Cardiac muscle cell (in vitro differentiated cells and primary cell): ENCODE measurements at places on chromosomes 6 and 20.
A peak's percentile ranks its signal among the peaks of the same experiment; 100 is the strongest.

- DNase-seq = no peak
Observed at GRCh38 chr6:137901454-137901853, 34.4 kb downstream of the TNFAIP3 start.

- no peak for DNase-seq
Observed at GRCh38 chr20:42708266-42708665, 481.4 kb downstream of the PTPRT start.

DNA sequence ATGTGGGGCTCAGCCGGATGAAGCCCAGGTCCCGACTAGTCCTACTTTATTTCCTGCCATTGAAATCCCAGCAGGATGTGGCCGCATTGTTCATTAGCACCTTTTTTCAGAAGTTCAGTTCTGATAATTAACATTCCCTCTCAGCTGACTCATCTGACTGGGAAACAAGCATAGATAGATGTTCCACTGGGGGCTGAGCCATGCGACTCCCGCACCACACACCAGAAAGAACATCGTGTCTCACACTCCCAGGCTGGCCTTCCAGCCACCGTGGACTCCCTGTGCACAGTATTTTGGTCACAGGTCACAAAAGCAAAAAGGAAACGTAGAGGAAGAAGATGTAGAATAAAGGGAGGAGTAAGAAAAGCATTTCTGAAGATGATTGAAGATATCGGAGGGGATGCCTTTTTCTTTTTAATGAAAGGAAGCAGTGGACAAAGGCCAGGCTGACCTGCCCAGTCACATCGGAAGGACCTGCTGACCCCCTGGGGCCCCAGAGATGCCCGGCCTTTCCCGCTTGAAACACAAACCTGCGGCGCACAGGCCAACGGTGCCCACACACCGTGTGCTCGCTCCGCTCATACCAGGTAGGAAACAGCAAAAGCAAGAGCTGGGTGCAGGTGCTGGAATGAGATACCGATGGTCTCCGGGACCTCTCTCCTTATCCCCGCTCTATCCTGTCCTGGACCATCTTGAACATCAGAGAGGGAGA, 11.8 kb downstream of the RPS6KA2 start:
- no peak for DNase-seq

- no peak for DNase-seq
Observed at GRCh38 chr6:11589261-11589660, 51.7 kb downstream of the TMEM170B start.

GRCh38 chr6:4567141-4567540, 209.1 kb upstream of the CDYL start:
- DNase-seq = peak; percentile 19

DNA sequence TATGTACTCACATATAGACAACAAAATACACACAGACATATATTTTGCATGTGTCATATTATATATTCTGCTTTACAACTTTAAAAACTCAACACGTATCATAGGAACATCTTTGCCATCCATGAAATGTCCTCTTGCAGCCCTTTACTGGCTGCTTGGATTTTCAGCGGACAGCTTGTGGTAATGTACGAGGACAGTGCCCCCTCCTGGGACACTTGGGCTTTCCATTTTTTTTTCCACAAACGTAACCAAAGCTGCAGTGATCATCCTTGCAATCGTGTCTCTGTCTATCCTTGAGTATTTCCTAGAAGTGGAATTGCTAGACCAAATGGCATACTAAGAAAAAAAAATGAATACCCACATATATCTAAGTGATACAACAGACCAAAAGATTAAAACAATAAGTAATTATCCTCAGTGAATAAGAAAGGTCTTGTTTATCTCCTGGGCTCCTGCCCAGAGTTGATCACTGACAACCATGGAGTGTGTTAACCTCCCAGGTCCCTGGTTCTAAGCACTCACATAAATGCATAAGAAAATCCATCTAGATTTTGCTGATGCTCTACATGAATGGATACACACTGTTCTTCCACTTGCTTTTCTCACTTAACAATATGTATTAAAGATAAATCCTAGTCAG, 18.1 kb downstream of the BPI start:
- DNase-seq = peak; percentile 70

DNA sequence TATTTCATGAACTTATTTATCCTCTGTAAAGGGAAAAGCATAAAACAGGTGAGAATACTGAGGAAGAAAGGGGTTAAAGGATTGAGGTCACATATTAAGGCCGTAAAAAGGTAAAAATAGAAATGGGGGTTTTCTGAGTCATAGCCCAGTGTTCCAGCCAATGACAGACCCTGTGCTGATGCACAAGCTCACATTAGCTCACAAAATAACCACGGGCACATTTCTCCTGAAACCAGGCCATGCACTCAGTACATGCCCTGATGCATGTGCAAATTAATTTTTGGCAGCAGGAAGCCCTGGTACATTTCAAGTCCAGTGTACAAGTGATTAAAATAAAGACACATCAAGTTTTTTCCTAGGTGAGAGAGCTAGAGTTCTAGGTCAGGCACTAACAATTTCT, 194.4 kb downstream of the TMEM200A start:
- no peak for DNase-seq

DNA sequence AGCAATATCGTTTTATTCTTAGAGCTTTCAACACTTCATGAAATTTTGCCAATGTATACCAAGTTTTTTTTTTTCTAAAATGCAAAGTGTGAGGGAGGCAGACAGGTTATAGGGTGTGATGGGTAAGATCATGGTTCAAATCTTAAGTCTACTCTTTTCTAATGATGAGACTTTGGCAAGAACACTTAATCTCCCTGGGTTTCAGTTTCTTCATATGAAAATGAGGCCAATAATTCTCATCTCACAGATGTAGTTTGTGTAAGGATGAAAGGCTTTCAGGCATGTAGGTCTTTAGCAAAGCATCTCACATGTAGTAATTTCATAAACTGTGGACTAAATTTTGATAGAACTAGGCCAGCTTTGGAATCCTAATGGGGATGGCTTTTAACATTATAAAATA, 457.1 kb downstream of the QKI start:
- DNase-seq = no peak

DNA sequence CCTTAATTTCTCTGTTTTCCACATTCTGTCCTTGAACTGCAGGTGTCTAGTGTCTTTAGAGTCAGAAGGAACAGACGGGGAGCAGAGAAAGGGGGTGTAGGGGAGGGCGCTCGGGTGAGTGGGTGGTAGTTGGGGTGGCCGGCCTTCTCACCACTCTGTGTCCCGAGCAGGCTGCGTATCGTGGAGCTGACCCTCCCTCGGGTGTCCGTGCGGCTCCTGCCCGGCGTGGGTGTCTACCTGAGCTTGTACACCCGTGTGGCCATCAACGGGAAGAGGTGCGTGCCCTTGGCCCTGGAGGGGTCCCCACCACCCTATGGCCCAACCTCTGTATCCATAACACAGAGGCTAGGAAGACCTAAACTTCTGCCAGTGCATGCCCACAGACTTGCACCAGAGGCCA, 5.3 kb downstream of the BPIFB4 start:
- no peak for DNase-seq

GRCh38 chr20:61222699-61223098, 29.4 kb upstream of the CDH4 start:
- DNase-seq = no peak

DNA sequence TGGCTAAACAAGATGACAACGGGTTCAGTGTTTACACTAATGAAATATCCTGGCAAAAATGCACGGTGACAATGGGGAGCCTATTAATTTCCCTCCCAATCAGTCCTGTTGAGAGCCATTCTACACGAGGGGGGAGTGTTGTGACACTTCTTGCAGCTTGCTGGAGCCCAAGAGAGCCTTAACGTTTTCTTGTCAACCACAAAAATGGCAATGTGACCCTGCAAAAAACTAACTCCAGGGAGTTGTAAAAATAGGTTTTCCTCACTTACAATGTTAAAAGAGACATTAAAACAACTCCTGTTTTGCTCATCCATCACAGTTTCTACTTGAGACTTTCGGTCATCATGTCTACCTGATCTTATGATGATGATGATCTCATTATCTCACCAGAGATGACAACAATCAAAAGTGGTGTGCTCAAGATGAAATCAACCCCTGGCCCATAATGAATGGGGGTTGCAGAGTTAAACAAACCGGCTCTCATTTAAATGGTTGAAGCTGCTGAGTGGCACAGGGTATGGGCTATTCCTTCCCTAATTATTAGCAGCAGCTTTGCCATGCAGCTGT, 57.9 kb downstream of the GJA10 start:
- DNase-seq = no peak

DNA sequence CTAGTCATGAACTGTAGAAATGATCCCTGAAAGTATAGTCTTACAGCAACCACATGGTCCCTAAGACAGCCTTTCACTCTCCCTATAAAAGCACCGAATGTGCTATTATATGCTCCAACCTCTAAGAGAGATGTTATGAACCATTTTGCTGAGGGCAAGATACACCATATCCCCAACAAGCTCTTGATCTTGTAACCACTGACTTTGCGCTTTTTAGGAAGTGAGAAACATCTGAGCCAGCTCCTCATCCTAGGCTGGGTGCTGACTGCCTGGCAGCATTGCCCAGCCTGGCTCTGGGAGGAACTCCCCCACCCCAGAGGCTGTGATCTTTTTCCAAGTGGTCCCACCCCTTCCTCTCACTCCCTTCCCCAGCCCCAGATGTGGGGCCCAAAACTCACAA, 3.1 kb upstream of the EMILIN3 start:
- DNase-seq = no peak

- DNase-seq = no peak
Observed at GRCh38 chr6:30707281-30707850, 9.7 kb downstream of the MDC1 start.

- no peak for DNase-seq
Observed at GRCh38 chr6:6392214-6393068, 72.0 kb upstream of the F13A1 start.

GRCh38 chr6:139354189-139354588, 20.3 kb downstream of the CITED2 start:
- DNase-seq = no peak

DNA sequence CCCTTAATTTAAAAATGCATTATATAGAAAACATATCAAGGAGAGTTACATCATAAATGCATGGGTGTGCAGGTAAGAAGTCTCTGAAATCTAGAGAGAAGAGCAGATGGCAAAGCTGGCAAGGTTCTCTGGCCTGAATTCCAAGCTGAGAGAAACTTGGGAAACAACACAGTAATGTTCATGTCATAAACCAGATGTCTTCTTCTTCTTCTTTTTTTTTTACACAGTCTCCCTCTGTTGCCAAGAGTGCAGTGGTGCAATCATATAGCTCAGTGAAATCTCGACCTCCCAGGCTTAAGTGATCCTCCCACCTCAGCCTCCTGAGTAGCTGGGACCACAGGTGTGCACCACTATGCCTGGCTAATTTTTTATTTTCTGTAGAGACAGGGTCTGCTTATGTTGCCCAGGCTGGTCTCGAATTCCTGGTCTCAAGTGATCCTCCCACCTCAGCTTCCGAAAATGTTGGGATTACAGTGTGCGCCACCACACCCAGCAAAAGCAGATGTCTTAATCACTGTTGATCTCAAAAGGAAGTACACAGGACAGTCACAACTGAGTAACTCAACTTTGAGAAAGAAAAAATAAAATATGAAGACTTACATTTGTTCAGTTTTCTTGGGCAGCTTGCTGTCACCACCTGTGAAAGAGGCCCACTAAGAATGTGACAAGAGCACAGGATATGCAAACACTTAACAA, 77.3 kb downstream of the DNAAF9 start:
- DNase-seq = no peak

- peak; percentile 84 for DNase-seq
Observed at GRCh38 chr6:35318196-35319171, 20.9 kb downstream of the DEF6 start.

- no peak for DNase-seq
Observed at GRCh38 chr6:128461501-128461900, 58.9 kb downstream of the PTPRK start.

GRCh38 chr20:10090588-10091166, 55.9 kb downstream of the ANKEF1 start:
- peak; percentile 73 for DNase-seq

- DNase-seq = no peak
Observed at GRCh38 chr6:110456694-110457093, 19.7 kb downstream of the SLC22A16 start.

DNA sequence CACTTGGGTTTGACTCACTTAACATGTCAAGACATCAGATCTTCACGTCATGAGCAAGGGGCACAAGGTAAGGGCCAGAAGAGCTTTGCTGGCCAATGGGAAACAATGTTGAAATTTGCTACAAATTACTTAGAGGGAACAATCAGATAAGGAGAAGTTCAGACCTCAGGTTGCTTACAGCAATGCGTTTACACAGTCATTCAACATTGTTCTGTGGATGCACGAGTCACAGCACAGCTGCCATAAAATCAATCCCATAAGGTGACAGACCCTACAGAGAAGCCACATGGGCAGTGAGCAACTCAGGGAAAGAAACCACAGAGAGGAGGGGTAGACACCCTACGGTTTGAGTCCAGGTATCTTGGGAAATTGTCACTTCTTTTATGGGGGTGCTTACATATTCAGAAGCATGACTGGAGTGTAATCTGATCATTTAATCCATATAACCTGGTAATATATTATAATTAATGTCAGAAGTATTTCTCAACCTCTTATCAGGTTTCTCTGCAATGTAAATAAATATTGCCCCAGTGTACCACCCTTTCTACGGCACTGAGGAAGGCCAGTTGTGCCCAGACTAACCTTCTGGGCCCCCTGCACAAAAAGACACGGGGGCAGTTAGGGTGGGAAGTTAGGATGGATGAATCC, 2.3 kb upstream of the SLC22A2 start:
- DNase-seq = no peak

DNA sequence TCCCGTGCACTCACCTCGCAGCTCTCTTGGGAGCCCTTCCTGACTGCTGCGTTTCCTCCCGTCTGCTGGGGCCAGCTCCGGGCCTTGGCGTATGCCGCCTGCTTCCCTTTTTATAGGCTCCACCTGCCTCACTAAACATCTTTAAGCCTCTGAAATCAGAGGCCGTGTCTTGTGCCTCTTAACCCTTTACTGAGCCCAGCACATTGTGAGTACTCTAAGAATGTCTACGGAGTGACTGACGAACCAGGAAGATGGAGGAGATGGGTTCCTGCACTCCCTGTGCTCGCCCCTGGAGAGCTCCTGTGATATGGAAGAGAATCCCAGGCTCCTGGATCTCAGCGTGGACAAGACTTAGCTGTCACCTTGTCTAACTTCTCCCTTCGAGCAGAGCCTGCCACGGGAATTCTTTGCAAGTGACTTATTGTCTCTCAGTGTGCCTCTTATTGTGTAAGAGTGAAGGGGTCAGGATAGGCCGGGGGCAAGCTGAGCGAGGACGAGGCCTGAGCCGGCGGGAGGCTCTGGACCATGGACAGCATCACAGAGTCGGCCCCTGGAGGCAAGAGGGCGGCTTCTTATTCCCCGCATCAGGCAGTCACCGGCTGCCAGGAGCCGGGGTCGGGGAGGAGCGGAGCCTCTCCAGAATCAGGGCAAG, 70.9 kb upstream of the CCDC167 start:
- DNase-seq = no peak
